Hematopoietic multipotent progenitor cell treated with erythropoietin and hydrocortisone succinate and interleukin-3 and kit ligand, for 17 days (in vitro differentiated cells): ENCODE measurements at places on chromosomes 4 and X.

GRCh38 chrX:132207996-132208395, 11.3 kb downstream of the RAP2C start:
- DNase-seq = no peak

GRCh38 chrX:7109838-7110793, 37.4 kb upstream of the STS start:
- no peak for DNase-seq

DNA sequence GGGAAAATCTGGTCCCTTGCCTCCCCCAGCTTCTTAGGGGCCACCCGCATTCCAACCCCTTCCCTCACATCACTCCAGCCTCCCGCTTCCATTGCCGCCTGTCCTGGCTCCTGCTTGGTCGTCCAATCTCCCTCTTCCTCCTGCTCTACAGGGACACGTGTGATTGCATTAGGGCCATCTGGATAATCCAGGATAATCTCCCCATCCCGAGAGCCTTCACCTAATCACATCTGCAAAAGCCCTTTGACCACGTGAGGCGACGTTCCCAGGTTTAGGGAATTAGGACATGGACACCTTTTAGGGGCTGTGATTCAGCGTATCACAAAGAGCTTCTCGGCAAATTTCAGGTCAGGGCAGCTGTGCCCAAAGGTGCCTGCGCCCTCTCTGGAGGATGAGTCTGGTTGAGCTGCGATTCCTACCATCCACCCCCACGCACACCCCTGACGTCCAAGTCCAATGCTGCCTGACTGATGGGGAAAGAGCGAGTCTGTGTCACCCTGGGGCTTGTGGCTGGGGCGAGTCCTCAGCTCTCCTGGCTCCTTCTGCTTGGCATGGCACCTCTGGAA, 104.6 kb downstream of the PSAPL1 start:
- DNase-seq = no peak

DNA sequence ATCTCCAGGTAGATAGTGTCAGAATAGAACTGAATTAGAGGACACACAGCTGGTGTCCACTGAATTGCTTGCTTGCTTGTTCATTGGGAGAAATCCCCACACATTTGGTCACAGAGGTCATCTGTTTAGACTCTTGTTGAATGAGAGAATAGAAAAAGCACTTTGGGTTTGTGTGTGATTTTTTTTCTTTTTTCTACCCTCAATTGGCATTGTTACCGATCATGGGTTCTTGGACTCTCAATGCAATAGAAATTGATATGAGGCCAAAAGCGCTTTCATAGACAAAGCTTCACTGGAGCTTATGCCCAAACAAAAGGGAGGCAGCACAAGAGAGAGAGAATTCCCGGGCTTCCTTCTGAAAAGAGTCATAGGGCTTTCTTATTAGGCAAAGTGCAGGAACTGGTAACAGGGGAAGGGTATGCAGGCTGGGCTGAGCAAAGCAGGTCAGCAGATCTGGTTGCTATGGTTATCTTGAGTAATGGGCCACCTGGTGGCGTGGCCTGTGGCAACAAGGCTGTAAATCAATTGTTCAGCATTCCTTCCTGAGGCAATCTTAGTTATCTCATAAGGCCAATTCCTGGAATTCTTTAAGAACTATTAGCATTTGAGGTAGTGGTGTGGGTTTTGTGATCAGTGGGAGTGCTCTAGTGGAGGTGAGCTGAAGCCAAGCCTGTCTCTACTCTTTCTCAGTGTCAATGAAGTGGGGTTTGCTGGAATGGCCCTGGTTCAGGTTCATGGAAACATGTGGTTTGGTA, 5.3 kb upstream of the GPR82 start:
- DNase-seq = no peak

GRCh38 chr4:104941661-104942062, 205.0 kb upstream of the TET2 start:
- no peak for DNase-seq

- DNase-seq = no peak
Measured at GRCh38 chrX:3177851-3178250, 136.6 kb downstream of the ARSF start.

DNA sequence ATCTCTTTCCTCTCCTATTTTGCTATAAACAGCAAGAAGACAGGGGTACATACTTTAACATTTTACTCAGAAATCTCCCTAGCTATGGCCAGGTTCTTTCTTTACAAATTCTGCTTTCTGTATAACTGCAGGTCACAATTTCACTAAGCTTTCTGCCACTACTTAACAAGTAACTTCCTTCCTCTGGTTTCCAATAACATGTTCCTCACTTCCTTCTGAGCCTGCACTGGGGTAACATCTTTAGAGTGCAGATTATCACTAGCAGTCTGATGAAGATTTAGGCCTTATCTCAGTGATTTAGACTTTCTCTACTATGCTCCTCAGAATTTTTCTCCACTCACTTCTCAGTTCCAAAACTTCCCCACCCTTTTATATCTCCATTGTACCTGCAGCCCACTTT, 1930.5 kb upstream of the AGA start:
- DNase-seq = no peak

DNA sequence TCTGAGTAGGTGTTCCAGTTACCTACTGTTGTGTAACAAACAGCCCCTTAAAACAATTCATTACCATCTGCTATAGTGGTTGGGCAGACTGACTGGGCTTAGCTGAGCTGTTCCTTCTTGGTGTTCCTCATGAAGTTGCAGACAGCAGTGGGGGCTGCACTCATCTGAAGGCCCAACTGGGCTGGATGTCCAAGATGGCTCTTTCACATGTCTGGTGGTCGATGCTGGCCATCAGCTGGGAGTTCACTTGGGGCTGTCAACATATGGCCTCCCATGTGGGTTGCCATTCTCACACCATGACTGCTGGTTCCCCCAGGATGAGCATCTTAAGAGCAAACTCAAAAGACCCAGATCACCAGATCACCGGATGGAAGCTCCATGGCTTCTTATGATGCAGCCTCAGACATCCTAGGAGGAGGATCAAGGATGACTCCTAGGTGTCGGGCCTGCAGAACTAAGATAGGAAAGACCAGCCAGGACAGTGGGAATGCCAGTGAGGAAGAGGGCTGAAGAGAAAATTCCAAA, 34.3 kb upstream of the PPP2R2C start:
- DNase-seq = no peak

GRCh38 chr4:4753643-4754042, 105.8 kb upstream of the MSX1 start:
- DNase-seq = no peak

DNA sequence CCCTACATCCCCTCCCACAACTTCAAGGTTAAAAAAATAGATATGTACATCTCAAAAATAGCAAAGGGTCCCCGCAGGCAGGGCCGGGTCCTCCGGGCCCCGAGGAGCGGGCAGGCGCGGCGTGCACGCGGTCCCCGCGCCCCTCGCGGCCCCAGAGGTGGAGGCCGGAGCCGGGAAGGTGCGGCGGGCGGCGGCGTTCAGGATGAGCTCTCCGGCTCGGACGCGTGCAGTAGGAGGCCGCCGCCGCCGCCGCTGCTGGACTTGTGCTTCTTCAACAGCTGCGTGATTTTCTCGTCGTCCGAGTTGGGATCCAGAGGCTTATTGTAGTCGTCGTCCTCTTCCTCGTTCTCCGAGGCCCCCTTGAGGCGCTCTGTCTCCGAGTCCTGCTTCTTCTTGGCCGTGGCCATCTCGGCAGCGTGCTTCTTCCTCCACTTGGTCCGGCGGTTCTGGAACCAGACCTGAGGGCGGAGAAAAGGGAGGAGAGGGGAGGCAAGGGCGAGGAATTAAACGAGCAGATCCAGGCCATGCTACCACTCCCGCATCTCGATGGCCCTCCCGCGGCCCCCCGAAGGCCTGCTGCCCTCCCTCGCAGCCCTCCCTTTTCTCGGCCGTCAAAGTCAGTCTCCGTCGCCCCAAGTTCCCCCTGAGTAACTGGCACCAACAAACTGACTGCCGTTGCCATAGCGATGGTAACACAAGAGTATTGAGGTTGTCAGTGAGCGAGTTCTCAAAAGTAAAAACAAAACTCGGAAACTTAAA, 5.8 kb downstream of the NKX6-1 start:
- no peak for DNase-seq

- no peak for DNase-seq
Measured at GRCh38 chrX:106378616-106379015, 210.5 kb downstream of the PWWP3B start.

GRCh38 chr4:140448830-140449229, 21.4 kb upstream of the CLGN start:
- DNase-seq = no peak

- DNase-seq = no peak
Measured at GRCh38 chr4:11564021-11564420, 135.3 kb upstream of the HS3ST1 start.

DNA sequence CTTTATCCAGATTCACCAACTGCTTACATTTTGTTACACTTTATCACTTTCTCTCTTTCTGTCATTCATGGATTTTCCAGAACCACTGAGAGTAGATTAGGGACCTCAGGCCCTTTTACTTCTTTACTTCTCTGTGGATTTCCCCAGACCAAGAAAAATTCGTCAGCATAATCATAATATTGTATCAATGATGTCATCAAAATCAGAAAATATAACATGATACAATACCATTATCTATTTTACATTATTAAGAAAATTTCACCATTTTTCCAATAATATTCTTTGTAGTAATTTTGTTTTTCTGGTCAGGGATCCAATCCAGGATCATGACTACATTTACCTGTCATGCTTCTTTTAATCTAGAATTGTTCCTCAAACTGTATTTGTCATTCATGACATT, 494.2 kb downstream of the IQCM start:
- DNase-seq = no peak

GRCh38 chrX:53251307-53251706, 26.3 kb upstream of the KDM5C start:
- no peak for DNase-seq

GRCh38 chrX:47321386-47321785, 49.0 kb upstream of the ZNF157 start:
- no peak for DNase-seq

- no peak for DNase-seq
Measured at GRCh38 chr4:1055721-1056590, 44.5 kb downstream of the FGFRL1 start.

- no peak for DNase-seq
Measured at GRCh38 chrX:276581-277201, 4.5 kb upstream of the PLCXD1 start.

DNA sequence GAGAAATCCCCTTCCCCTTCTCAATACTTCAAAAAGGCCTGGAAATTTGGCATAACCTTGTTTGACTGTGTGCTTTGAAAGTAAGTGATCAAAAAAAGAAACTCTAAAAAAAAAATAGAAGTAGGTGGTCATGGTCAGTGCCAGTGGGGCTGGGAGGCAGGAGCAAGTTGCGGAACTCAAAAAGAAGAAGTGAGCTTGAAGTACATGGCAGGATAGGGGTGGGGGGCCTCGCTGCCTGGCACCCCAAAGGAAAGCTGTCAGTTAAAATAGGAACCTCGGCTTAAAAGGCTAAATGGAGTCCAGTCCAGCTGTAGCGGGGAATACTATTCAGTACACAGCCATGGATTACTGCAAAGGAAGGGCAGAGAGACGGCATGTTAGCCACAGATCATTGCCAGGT, 12.2 kb upstream of the NKRF start:
- DNase-seq = no peak

DNA sequence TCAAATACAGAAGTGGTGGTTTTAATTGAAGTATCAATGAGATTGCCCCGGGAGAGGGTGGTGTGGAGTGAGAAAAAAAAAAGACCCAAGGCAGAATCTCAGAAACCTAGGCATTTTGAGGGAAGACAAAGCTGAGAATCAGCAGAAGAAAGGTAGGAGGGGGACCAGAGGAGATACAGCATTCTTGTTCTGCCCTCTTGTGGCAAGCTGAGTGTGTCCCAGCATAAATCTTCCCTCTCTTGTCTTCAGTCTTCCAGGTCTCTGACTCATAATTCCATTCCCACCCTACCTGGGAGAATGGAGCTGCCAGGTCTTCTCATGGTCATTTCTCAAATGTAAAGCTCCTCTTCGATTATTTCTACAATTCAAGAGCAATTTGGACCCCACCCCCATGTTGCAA, 32.7 kb upstream of the MAGED1 start:
- DNase-seq = no peak

DNA sequence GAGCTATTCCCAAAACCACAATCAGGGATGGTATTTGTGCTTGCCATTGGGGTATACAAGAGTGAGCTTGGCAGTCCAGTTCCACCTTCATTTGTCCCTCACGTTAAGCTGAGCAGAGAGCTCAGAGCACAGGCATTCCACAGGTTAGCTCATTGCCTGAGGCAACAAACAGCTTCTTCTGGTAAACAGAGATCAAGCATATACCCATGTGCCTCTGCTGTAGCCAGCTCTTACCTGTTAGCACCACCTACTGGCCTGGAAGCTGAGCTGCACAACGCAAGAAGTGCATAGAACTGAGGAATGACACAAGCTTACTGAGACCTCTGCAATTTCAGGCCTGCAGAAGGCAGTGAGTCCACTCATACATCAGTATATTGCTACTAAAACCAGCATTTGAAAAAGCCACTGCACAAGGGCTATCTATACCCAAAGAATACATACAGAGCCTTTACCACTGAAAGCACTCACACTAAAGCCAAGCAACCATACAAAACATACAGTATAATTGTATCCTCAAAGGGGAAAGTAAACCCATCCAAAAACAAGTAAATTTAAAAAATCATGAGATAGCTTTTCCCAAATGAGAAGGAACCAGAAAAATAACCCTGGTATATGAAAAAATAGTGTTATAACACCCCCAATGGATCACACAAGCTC, 258.3 kb upstream of the GABRA2 start:
- no peak for DNase-seq

DNA sequence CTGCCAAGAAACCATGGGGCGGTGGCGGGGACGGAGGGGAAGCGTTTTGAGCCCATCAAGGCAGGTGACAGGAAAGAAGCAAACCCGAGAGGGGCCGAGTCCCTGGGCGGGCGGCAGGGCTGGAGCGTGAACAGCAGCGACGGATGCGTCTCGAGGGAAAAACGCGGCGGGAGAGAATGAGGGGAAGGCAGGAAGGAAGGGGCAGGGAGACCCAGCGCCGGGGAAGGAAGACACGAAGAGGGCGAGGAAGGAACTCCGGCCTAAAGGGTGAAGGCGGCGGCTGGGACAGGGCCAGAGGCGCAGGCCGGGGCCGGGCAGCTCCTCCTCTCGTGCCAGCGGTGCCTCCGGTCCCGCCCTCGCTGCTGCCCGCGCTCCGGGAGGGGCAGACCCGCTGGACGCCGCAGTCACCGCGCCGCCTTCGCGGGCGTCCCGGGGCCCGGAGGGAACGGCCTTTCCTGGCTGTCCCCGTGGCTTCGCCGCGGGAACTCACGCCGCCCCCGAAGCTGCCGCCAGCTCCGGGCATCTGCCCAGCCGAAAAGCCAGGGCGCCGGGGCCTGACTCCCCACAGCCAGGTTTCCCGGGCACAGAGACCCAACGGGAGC, 751 bp upstream of the RGS12 start:
- peak; percentile 19 for DNase-seq

DNA sequence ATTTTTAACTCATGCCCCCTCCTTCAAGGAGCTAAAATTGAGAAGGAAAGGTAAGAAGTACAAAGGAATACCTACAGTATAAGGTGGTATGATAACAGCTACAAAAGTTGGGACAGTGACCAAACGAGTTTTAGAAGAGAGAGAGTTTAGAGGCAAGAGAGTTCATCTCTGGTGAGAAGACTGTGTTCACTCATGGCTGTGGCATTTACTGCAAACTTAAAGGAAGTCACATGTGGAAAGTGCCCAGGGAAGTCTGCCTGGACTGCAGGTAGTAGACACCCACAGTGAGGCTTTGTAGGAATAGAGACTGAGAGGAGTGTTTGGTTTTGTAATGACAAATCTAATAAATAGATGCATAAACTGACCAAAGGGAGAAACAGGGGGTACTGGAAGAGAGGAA, 493.5 kb downstream of the IL15 start:
- DNase-seq = no peak

- no peak for DNase-seq
Measured at GRCh38 chr4:176546975-176547374, 227.2 kb downstream of the SPCS3 start.

GRCh38 chr4:37881811-37882210, 9.1 kb upstream of the TBC1D1 start:
- DNase-seq = no peak
